Stimulated activated effector memory CD8-positive, alpha-beta T cell treated with anti-CD3 and anti-CD28 coated beads, Interleukin-12 subunit alpha, Interleukin-12 subunit beta, amount 100 ng/mL, for 72 hours (primary cell): ENCODE measurements at places on chromosomes 12 and 14.

GRCh38 chr14:35897616-35898111, 71.5 kb downstream of the BRMS1L start:
- DNase-seq, result no peak

GRCh38 chr12:12537421-12537820, 25.2 kb downstream of the DUSP16 start:
- DNase-seq, result no peak

GRCh38 chr14:89391123-89391522, 25.9 kb downstream of the FOXN3 start:
- no peak for DNase-seq

- DNase-seq, result no peak
Measured at GRCh38 chr14:33435911-33436689, 497.4 kb downstream of the NPAS3 start.

- no peak for DNase-seq
Measured at GRCh38 chr12:109512608-109513007, 35.2 kb downstream of the UBE3B start.

- DNase-seq, result no peak
Measured at GRCh38 chr12:7292300-7292699, 11.6 kb upstream of the ACSM4 start.

DNA sequence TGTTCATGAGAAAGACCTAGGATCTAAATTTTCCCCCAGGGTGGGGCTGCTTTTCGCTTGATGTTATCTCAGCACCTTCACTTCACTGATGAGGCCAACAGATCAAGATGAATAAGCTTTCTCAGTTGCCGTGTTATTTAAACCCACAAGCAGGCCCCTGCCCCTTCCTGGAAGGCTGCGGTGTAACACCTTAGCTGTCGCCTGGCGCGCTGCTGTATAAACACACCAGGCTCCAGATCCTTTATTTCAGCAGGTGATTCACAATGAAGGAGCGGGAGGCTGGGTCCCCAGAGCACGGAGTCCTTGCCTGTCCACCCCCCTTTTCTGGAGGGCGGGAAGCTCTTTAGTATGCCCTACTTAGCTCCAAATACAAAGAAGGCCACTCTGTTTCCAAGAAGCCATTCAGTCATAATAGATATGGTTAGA, 515.4 kb downstream of the FUT8 start:
- DNase-seq, result peak; percentile 54

DNA sequence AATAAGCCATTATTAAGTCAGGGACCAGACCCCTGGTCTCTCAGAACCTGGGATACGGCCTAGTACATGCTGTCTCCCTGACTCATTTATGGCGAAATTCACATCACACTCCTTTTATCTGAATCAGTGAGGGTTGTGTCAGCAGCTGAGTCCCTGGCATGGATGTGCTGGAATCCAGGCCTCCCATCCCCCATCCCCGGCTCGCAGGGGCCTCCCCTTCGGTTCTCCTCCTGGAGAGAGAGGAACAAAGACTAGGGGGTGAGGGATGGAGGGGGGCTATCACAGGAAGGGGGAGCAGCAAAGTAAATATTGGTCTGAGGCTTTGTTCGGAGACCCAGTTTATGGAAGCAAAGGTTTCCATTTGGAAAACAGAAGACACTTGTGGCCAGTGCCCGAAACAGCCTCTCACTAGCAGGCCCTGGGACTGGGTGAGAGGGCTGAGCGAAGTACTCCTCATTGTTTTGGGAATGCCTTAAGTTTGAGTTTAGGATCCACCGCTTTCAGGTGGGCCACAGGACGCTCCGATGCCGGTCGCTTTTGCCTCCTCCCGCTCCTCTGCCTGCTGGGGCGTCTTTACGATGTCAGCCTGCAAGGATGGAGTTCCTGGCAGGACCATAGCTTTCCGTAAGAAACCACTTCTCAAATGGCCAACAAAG, 145.0 kb downstream of the PRKCH start:
- no peak for DNase-seq

GRCh38 chr12:14367040-14367661, 1.7 kb downstream of the ATF7IP start:
- no peak for DNase-seq

DNA sequence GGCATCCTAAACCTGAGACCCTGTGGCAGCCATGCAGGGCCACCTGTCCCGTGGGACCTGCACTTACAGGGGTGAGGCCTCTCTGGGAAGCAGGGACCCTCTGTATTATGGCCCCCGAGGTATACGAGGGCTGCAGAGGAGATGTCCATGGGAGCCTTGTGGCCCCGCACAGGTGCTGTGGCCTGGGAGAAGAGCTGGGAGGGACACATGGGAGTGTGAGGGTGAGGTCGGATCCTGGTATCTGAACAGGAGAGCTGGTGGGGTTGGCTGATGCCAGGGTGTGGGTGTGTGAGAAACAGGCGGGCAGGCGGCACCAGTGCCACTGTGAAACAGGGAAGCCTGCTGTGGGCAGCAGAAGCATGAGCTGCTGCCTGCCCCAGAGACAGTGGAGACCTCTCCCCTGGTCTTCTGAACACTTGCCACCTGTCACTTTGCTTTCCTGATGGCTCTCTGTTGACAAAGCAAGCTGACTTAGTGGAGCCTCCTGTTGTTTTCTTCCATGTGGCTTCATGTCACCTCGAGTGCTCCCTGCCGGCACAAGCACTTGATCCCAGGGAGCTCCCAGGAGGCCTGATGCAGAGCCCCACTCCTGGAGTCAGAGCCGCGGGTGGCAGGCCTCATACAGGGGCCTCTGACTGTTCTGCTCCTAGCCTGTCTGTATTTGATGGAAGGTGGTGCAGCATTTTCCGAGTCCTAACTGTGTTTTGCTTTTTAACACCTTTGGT, 19.8 kb upstream of the AMN start:
- no peak for DNase-seq

GRCh38 chr12:104596134-104596799, 139.5 kb downstream of the CHST11 start:
- DNase-seq, result no peak

DNA sequence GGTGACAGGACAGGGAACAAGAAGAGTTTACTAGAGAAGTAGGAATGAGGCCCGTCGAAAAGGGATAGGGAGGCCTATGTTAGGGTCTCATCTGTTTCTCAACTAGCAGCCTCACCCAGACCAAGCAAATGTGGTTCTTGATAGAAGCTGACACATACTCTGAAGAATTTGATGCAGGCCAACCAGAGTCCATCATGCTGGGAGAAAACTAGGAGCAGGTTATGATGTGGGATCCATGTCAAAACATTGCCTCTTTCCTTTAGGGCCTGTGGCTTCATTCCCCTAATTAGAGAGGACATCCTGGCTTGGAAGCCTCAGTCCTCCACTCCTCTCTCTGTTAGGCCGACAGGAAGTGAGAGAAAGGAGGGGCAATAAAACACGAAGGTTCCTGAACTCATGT, 122.8 kb downstream of the NTF3 start:
- DNase-seq, result no peak

DNA sequence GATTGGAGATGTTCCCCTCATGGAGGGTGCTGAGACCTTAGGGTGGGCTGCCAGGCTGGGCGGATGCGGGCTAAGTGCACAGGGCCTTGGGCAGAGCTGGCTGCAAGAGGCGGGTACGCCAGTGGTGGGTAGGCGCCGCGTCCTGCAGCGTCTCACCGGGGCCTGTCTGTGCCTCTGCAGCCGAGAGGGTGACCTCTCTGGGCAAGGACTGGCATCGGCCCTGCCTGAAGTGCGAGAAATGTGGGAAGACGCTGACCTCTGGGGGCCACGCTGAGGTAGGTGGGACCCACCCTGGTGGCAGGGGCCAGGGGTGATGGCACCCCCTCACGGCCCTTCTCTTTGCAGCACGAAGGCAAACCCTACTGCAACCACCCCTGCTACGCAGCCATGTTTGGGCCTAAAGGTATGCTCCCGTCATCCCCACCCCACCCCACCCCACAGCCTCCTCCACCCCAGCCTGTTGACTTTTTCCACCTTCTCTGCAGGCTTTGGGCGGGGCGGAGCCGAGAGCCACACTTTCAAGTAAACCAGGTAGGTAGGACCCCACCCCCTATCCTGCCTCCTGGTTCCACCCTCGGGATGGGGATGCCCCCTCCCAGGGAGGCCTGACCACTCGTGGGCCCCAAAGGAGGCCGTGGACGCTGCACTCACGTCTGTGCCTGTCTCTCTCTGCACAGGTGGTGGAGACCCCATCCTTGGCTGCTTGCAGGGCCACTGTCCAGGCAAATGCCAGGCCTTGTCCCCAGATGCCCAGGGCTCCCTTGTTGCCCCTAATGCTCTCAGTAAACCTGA, 1.5 kb downstream of the CRIP1 start:
- peak; percentile 73 for DNase-seq

GRCh38 chr14:59225281-59225680, 36.8 kb downstream of the DAAM1 start:
- no peak for DNase-seq

- no peak for DNase-seq
Measured at GRCh38 chr12:5191803-5192538, 148.3 kb downstream of the KCNA5 start.

- no peak for DNase-seq
Measured at GRCh38 chr12:43333644-43334043, 218.4 kb downstream of the ADAMTS20 start.

- no peak for DNase-seq
Measured at GRCh38 chr12:102888511-102888910, 28.5 kb downstream of the PAH start.

DNA sequence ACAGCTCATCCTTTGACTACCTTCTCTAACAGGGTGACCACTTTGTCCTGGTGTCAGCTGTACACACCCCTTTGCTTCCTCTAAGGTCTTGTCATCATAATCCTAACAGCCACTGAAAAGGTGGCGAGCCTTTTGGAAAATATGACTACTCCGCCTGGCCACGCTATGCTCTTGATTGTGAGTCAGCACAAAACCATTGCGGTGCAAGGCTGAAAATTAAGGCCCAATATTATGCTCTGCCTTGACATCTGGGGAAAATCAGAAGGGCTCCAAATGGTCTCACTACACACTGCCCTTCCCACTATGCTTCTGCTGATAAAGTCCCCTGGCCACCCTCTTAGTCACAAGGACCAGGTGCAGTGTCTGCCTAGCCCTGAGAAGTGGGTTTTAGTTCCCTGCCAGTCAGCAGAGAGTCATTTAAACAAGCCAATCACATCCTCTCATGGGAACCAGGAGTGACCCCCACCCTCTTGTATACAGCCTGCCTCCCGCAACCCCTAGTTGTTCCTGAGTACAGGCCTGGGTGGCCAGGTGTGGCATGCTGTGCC, 34.3 kb downstream of the FGD6 start:
- no peak for DNase-seq

- DNase-seq, result no peak
Measured at GRCh38 chr12:98424726-98425401, 90.5 kb upstream of the TMPO start.

DNA sequence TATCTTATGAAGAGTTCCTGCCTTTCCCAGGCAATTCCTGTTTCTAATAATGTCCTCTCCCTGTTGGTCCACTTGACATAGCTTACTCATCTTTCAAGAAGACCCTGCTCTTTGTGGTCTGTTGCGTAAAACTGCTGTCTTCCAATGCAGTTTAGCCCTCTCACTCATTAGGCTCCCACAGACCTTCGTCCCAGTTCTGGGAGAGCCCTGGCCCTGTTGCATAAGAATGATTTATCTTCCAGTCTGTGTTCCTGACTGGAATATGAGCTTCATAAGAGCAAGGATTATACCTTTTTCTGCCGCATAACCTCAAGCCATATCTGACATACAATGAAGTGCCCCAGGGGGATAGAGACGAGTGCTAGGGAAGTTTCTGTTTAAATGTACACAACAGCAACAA, 365.9 kb upstream of the NOVA1 start:
- DNase-seq, result no peak

DNA sequence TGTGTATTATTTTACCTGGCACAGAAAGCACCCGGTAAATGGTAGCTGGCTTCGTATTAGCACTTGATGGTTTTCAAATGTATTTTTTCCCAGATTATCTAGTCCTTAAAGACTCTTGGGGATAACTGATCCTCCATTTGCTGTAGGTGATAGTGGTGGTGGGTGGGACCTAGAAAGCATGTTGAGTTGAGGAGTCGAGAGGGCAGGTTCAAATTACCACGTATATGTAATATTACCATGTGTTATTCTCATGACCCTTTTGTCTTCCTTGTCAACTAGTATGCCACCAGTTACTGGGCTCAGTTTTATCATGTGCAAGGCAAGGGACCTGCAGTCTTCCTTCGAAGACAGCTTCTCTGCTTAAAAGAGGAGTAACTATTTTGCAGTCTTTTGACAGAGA, 1.8 kb downstream of the GLRX5 start:
- DNase-seq, result no peak

DNA sequence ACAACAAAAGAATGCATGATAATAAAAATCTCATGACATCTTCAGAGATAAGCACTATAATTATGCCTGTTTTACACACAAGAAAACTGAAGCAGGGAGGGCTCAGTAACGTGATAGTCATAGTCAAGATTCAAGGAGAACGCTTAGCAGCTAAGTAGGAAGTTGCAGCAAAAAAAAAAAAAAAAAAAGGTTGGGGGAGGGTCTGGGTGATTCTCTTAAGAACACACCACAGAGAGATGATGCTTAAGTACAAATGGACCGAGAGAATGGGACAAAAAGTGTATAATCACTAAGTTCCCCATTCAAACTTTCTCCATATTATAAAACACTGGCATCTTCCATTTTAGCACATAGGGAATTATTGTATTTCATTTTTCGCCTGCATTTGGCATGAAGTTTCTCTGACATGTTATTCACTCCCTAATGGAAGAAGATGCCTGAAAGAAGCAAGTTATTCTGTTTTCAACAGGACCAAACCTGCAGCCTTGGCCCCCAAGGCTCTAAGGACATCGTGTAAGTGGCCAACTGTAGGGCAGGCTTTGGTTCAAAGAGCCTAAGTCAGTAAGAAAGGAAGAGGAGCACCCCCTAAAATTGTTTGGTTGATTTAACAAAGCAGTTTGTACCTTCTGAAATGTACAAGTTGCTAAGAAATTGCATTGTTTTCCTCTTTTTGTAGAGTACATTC, 142.9 kb upstream of the TMPO start:
- DNase-seq, result no peak

- no peak for DNase-seq
Measured at GRCh38 chr14:105058521-105059034, 6.7 kb downstream of the GPR132 start.

- DNase-seq, result no peak
Measured at GRCh38 chr14:77085538-77085937, 12.5 kb upstream of the CIPC start.
